ENCODE measurements at places on chromosomes 11 and 22. TPM values are rescaled to one million over a fixed set of nuclear protein-coding genes. Genes with fewer than 3 reads are reported as not detected.

GRCh38 chr11:63518548-63518947 is 12.7 kb downstream of the LGALS12 start:
- no peak for DNase-seq
- no peak overlapping the region for H3K4me3 ChIP-seq
- H3K27ac ChIP-seq, result no peak overlapping the region
- H3K36me3 ChIP-seq, result no peaks in the 10 kb centered on the region
- no peaks in the 10 kb centered on the region for H3K27me3 ChIP-seq

DNA sequence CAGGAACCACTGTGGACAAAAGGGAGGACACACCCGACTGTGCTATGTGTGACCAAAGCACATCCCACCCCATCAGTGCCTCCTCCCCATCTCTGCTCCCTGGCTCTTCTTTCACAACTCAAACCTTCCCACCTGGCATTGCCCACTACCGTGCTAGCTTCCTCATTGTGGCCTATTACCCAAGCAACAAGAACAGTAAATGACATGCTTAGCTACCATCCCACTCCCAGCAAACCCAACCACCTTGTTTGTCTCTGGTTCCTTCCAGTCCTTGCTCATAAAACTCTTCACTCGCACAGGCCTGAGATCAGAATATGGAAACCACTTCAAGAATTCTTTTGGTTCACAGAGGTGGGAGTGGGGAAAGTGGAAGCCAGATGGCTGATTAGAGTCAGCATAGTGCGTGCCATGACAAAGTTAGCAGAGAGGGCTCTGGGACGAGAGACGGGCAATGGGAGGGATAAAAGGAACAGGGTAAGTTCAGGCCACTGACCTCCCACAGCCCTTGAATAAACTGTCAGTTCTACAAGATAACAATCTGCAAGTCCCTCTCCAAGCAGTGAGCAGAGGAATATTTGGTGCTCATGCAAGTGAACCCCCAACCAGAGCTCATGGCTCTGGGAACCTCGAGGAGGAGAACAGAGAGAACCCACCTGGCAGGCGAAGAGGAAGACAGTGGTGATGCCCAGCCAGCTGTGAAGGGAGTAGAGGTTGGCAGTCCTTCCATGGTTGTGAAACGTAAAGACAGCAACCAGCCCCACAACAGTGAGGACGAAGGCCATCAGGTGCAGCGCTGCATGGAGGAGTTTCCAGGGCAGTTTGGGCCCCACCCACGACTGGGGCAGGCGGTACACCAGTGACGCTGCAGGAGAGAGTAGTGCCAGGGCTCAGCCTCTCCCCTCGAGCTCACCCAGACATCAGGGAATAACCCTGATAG is 8.3 kb downstream of the CYB561A3 start:
- peak overlapping the region; percentile 56 for H3K27ac ChIP-seq
- no peak overlapping the region for H3K4me3 ChIP-seq
- DNase-seq, result peak; percentile 62
- no peaks in the 10 kb centered on the region for H3K27me3 ChIP-seq
- H3K4me1 ChIP-seq, result peaks cover 13% of the 10 kb centered on the region

GRCh38 chr22:37181681-37182080 is 6.4 kb downstream of the C1QTNF6 start:
- H3K36me3 ChIP-seq, result no peaks in the 10 kb centered on the region
- no peaks in the 10 kb centered on the region for H3K27me3 ChIP-seq
- H3K27ac ChIP-seq, result no peak overlapping the region
- no peak for DNase-seq
- H3K4me1 ChIP-seq, result peaks cover 6% of the 10 kb centered on the region

GRCh38 chr11:32087597-32087996 is 3.3 kb upstream of the RCN1 start:
- H3K27ac ChIP-seq, result no peak overlapping the region
- DNase-seq, result no peak
- no peak overlapping the region for H3K4me3 ChIP-seq
- H3K4me1 ChIP-seq, result no peaks in the 10 kb centered on the region

GRCh38 chr11:77821349-77821851 is 456 bp downstream of the AAMDC start:
- no peaks in the 10 kb centered on the region for H3K36me3 ChIP-seq
- H3K4me1 ChIP-seq, result no peaks in the 10 kb centered on the region
- H3K27me3 ChIP-seq, result no peaks in the 10 kb centered on the region
- peak overlapping the region; percentile 89 for H3K27ac ChIP-seq
- DNase-seq, result peak; percentile 19

DNA sequence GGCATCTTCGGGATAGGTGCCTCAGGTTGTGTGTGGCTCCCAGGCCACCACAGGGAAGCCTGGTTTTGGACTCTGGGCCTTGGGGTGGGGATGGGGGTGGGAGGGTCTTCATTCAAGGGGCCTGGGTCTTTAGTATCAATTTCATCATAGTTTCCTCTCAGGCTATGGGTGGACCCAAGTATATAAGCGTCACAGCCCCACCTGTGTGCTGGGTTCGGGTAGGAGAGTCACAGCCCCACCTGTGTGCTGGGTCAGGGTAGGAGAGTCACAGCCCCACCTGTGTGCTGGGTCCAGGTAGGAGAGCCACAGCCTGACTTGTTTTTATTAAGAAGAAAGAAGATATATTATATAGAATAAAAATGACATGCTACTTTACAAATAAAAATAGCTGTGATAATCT is 422.1 kb downstream of the BRD1 start:
- no peak for DNase-seq
- no peaks in the 10 kb centered on the region for H3K27me3 ChIP-seq
- no peak overlapping the region for H3K4me3 ChIP-seq
- H3K27ac ChIP-seq, result no peak overlapping the region

DNA sequence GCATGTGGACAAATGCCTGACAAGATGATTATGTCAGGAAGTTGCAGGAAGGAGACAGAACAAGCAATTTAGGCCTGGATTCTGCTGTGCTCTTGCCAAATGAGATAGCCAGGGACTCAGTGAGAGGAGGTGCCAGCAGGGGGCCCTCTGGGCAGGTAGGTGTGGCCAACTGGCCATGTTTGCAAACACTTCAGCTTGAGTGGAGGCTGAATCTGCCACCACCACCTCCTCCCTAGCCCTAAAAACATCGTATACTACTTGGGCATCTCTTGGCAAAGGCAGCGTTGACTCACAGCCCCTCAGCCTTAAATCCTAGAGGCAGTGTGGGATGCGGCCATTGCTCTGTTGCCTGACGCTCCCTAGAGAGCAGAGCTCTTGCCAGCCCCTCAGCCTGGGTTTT is 95.1 kb upstream of the PLET1 start:
- DNase-seq, result no peak
- H3K27ac ChIP-seq, result no peak overlapping the region
- H3K4me1 ChIP-seq, result no peaks in the 10 kb centered on the region
- no peak overlapping the region for H3K4me3 ChIP-seq
- no peaks in the 10 kb centered on the region for H3K27me3 ChIP-seq

GRCh38 chr11:67120881-67121710 is 2.0 kb downstream of the KDM2A start:
- H3K4me3 ChIP-seq, result peak overlapping the region; percentile 96
- peaks cover 20% of the 10 kb centered on the region for H3K36me3 ChIP-seq
- peak overlapping the region; percentile 98 for H3K27ac ChIP-seq

DNA sequence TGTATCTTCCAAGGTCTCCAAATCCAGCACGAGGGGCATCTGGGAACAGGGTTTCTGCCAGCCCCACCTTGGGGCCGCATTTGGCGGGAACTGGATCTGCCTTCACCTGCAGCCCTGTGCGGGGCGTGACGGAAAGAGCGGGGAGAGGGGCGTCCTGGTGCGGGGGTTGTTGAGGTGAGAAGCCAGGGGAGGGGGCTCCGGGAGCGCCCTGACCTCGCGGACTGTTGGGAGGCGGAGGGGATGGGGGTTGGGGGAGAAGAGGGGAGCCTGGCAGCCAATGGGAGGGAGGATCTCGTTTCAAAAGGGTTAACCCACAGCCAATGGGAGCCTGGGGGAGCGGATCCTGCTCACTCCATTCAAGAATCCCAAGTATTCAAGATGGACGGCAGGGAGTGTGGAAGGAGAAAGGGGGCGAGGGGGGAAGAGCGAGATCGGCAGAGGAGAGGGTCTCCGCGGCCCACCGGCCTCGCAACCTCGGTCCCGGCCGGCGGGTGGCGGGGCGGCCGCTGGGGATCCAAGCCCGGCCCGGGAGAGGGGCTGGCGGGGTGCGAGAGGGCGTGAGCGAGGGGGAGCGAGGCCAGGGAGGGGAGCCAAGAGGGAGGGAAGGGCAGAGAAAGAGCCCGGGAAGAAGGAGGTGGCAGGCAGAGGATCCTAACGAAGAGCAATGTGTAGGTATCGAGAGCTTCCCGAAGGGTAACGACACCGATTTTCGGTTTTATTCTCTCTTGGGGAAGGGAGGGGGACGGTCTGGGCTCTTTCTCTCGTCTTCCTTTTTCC is 11.5 kb downstream of the YPEL4 start:
- H3K27me3 ChIP-seq, result no peaks in the 10 kb centered on the region
- no peak for DNase-seq
- peaks cover 15% of the 10 kb centered on the region for H3K4me1 ChIP-seq
- peak overlapping the region; percentile 76 for H3K4me3 ChIP-seq
- H3K27ac ChIP-seq, result peak overlapping the region; percentile 35

DNA sequence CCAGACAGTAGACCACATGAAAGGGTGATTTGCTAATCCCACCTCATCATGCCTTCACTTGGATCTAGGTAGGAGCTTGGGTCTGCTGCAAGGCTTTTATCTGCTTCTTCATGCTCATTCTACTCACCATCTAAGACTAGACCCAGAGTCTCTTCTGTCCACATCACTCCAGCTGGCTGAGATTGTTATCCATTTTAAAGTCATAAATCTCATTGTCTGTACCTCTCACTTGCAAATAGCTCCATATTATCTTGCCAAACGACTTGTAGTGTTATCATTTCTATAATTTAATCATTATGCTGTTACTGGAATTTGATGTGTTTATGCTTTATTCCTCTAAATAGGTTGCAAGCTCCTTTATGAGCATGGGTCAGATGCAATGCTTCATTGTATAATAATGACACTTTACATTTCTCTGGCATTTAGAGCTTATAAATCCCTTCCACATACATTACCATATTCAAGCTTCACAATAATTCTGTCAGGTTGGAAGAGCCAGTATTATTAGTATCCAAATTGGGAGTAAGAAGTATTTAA is 254.2 kb upstream of the SORL1-AS1 start:
- H3K27ac ChIP-seq, result no peak overlapping the region
- no peaks in the 10 kb centered on the region for H3K27me3 ChIP-seq
- H3K4me1 ChIP-seq, result no peaks in the 10 kb centered on the region
- no peak overlapping the region for H3K4me3 ChIP-seq
- DNase-seq, result no peak
- H3K36me3 ChIP-seq, result no peaks in the 10 kb centered on the region

GRCh38 chr11:91199866-91200265 is 977.0 kb upstream of the CHORDC1 start:
- no peak for DNase-seq
- no peak overlapping the region for H3K4me3 ChIP-seq
- H3K36me3 ChIP-seq, result no peaks in the 10 kb centered on the region

DNA sequence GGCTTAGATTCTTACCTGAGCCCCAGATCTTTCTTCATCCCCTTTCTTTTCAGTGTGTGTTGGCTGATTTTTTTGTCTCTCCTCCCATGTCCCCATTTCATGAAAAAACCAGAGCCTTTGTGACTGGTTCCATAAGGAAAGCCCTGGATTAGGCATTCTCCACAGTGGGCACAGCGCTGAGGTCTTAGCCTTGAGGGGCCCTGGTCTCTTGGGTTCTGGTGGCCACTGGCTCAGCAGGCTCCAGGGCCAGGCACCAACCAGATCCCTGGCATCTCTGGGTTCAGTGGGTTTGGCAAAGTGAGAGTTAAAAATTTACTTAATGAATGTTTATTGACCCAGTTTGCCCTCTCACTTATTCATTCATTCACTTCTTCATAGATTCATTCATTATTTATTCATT is 49.5 kb upstream of the ACCSL start:
- no peaks in the 10 kb centered on the region for H3K27me3 ChIP-seq
- H3K4me3 ChIP-seq, result no peak overlapping the region
- no peaks in the 10 kb centered on the region for H3K36me3 ChIP-seq
- peaks cover 2% of the 10 kb centered on the region for H3K4me1 ChIP-seq
- DNase-seq, result no peak

GRCh38 chr11:26849036-26849435 is 127.2 kb upstream of the SLC5A12 start:
- DNase-seq, result no peak
- no peak overlapping the region for H3K27ac ChIP-seq
- H3K36me3 ChIP-seq, result no peaks in the 10 kb centered on the region
- H3K4me3 ChIP-seq, result no peak overlapping the region
- no peaks in the 10 kb centered on the region for H3K4me1 ChIP-seq
- H3K27me3 ChIP-seq, result no peaks in the 10 kb centered on the region

DNA sequence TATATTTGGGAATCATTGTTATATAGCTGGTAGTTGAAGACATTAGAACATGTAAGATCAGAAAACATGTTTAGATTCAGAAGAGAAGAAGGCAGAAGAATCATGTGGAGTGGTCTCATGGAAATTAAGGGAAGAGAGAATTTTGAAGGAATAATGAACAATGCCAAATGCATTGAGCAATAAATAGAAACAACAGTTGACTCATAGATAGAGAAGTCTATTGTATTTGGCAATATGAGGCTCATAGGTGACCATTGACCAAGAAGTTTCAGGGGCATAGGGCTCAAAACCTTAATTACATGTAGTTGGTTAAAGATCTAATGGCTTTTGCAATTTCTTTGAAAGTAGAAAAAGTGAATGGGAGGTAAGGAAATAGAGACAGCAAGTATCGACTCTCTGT is 123.9 kb downstream of the PAX6 start:
- no peak overlapping the region for H3K4me3 ChIP-seq
- H3K27ac ChIP-seq, result no peak overlapping the region
- H3K4me1 ChIP-seq, result no peaks in the 10 kb centered on the region
- DNase-seq, result no peak
- no peaks in the 10 kb centered on the region for H3K36me3 ChIP-seq

DNA sequence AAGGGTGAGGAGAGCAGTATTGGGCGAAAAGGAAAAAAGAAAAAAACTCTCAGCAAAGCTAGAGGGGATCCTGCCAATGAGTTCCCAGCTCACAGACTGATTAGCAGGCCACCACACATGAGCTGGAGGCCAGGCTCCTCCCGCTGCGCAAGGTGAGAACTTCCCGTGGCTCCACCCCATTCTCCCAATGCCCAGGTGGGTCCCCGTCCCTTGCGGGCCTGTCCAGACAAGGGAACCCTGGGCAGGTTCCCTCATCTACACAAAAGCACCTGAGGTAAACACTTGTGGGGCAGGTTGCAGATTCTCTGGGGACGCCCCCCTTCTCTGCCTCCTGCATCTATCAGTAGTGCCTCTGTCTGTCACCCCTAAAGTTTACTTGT is 46.5 kb downstream of the CDPF1 start:
- peaks cover 4% of the 10 kb centered on the region for H3K4me1 ChIP-seq
- peaks cover 55% of the 10 kb centered on the region for H3K36me3 ChIP-seq
- no peaks in the 10 kb centered on the region for H3K27me3 ChIP-seq
- DNase-seq, result peak; percentile 64

- peaks cover 10% of the 10 kb centered on the region for H3K4me1 ChIP-seq
- no peaks in the 10 kb centered on the region for H3K27me3 ChIP-seq
- H3K27ac ChIP-seq, result peak overlapping the region; percentile 98
- H3K36me3 ChIP-seq, result peaks cover 33% of the 10 kb centered on the region
- peak overlapping the region; percentile 73 for H3K4me3 ChIP-seq
Measured at GRCh38 chr11:62708793-62709192, 1.3 kb downstream of the GNG3 start.

Gene ARL14EP
- total RNA-seq, result 21.5 TPM

Gene FDXACB1
- 1.7 TPM for total RNA-seq

Gene FOLR3
- not detected for total RNA-seq

Gene MCAM
- 99.9 TPM for total RNA-seq

Gene AQP11
- total RNA-seq, result 19.3 TPM

Gene GGTLC2
- not detected for total RNA-seq

Gene KCNC1
- 0.13 TPM for total RNA-seq

Gene ACTN3
- not detected for total RNA-seq

Gene TCN1
- not detected for total RNA-seq

Gene NNMT
- total RNA-seq, result 43.6 TPM

Gene APOL6
- 38.2 TPM for total RNA-seq

Gene RFPL3
- total RNA-seq, result not detected

Gene AGBL2
- 1.7 TPM for total RNA-seq

Gene TCN2
- total RNA-seq, result 152 TPM

Data from Peyer's patch (tissue), 4 donors.